ENCODE measurements at places on chromosomes 4 and X.

GRCh38 chrX:115563633-115564162 lies 2.7 kb downstream of the PLS3 start:
- DNase-seq: no peak

DNA sequence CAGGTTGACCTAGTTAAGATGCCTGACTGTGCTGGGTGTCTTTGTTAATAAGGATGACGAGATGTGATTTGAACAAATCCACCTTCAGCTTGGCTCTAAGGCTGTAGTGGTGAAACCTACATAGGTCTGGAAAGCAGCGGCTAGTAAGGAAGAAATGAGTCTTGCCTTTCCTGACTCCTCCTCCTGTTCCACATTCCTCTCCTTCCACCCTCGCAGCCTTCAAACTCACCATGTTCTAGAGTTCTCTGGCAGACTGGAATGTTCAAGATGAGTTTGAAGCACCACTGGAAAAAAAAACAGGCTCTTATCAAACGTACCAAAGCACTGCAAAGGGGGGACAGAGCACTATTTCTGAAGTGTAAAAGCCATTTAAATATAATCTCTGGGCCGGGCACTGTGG lies 395.4 kb downstream of the BMPR1B start:
- DNase-seq: no peak

GRCh38 chr4:162865102-162865501 lies 301.6 kb downstream of the NAF1 start:
- no peak for DNase-seq

DNA sequence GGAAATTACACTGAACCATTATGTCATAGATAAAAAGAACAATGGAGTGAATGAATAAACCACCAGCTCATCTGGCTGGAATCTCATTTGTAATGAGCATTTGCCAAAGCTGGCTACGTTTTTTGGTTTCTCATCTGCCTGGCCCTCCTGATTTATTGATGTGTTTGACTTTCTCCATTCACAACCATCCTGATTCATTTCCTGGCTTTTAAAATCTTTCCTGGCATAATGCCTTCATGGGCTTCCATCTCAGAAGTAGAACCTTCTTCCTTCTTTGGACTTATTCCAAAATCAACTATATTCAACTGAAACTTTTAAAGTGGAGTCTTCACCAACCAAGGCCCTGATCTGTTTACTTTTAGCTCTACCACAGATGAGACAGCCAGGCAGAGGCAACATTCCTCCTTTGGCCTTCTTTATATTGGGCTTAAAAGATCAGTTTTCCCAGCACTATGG lies 36.0 kb upstream of the ARSJ start:
- no peak for DNase-seq

DNA sequence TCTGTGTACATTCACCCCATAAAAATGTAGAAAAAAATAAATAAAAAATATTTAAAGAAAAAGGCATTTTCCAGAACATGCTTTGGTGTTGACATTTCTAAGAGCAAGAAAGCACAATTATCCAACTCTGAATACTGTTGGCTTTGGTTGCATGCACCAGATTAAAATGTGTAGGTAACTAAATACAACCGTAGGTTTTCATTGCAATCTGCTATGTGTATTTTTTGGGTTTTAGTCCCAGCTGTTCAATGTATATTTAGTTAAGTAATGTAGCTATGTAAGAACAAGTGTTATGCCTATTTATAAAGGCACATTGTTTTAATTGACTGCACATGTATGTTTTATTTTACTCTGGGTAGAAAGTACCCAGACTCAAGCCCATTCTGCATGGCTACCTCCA lies 108.1 kb upstream of the PAQR3 start:
- no peak for DNase-seq

GRCh38 chr4:35938936-35939335 lies 305.4 kb downstream of the ARAP2 start:
- no peak for DNase-seq

DNA sequence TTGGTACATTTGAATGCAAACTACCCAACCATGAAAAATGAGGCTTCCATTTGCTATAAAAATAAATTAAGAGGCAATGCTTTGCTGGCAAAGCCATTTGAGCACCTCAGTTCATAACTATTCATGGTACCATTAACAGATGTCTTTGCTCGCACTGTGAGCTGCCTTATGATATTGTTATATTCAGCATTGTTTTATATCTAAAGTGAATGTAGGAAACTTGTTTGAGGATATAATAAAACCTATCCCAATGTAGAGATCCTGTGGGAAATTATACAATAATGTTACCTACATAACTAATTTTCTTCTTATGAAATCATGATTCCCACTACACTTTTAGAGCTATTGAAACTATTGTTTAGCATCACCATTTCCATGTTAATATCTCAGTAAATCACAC lies 125.2 kb upstream of the TRAM1L1 start:
- DNase-seq: no peak

DNA sequence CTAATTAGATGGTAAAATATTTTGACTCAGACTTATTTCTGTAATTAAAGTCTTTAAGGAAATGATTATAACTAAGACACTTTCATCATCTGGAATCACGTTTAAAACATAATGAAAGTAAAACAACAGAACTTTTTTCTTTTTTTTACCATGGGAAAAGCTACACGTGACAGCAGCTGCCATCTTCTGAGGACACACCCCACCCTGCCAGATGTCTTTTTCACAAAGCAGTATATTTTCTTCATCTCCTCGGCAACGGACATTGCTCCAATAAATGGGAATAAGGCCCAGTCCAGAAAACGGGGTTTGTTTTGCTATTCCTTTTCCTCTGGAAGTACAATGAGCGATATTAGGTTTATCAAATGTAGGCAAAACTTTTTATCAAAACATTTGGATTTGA lies 17.5 kb downstream of the PRSS12 start:
- no peak for DNase-seq

GRCh38 chr4:164467493-164467892 lies 286.4 kb upstream of the SMIM31 start:
- no peak for DNase-seq

DNA sequence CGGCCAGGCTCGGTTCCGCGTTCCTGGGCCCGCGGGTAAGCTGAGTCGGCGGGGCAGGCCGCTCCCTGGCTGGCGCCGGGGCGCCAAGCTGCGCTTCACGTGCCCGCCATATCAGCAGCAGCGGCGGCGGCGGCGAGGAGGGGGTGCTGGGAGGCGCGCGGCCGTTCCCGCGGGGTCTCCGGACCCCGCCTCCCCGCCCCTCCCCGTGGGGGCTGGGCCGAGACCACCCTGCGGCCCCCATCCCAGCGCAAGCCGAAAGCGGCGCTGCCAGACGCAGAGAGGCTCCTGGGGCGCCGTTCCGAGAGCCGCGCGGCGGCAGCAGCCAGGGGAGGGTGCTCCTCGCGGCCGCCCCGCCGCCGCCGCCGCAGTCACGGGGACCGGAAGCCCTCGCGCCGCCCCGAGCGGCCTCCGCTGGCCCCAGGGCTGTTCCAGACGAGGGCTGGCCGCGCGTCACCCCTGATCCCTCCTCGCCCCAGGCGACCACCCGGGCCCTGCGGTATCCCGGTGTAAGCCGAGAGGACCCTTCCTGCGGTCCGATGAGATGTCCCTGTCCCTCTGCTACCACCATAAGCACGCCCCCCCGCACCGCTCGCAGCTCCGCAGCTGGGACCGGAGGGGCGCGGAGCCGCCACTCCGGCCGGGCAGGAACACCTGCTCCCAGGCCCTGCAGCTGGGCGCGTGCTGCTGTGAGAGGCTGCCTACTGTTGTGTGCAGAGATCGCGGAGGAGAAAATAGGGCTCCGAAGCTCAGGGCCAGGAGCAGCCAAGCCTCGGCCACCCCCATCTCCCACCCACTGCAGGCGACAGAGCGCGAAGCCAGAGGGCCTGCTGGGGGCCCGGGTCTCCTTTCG lies 7.5 kb upstream of the BCOR start:
- DNase-seq: no peak

GRCh38 chr4:122639181-122639580 lies 18.3 kb upstream of the IL21 start:
- DNase-seq: no peak

DNA sequence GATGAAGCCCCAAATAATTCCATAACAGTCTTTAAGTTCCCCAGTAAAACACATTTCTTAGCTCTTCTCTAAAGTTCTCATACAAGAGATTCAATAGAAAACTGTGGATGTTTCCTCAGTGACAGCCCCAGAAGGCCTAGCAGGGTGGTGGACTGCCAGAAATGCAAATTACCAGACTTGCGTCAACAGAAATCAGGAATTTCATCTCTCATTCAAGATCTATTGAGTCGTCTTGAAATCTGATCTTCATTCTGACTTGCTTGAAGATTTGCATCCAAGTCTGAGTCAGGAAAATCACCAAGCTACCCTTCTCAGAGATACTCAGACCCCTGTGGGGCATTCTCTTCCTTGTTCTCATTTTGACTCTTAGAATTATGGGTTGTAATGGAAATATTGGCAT lies 68.9 kb upstream of the NDP start:
- no peak for DNase-seq

GRCh38 chr4:43089730-43090129 lies 197.2 kb downstream of the GRXCR1 start:
- DNase-seq: no peak

DNA sequence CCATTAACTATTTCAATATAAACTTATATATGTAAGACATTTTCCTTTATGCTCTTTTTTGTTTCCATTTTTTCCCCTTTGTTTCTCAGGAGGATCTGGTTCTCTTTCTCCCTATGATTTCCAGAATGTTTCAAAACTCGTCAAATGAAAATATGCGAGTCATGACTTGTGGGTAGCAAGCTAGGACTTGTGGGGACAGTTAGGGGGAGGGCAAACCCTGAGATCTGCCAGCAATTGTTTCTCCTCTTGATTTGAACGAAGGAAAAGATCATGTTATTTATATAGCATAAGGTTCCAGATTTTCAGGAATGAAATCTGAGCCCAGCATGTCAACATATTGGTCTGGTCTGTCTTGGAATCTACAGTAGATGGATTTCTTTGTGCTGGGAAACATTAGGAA lies 28.9 kb upstream of the GPC4 start:
- DNase-seq: no peak

DNA sequence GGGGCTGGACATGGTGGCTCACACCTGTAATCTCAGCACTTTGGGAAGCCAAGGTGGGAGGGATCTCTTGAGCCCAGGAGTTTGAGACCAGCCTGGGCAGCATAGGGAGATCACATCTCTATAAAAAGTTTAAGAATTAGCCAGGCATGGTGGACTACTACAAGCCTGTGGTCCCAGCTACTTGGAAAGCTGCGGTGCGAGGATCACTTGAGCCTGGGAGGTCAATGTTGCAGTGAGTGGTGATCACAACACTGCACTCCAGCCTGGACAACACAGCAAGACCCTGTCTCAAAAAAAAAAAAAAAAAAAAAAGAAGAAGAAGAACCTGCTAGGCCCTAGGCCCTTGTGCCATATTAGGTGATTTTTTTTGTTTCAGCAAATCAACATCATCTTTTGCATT lies 12.2 kb downstream of the SRD5A3 start:
- DNase-seq: no peak

DNA sequence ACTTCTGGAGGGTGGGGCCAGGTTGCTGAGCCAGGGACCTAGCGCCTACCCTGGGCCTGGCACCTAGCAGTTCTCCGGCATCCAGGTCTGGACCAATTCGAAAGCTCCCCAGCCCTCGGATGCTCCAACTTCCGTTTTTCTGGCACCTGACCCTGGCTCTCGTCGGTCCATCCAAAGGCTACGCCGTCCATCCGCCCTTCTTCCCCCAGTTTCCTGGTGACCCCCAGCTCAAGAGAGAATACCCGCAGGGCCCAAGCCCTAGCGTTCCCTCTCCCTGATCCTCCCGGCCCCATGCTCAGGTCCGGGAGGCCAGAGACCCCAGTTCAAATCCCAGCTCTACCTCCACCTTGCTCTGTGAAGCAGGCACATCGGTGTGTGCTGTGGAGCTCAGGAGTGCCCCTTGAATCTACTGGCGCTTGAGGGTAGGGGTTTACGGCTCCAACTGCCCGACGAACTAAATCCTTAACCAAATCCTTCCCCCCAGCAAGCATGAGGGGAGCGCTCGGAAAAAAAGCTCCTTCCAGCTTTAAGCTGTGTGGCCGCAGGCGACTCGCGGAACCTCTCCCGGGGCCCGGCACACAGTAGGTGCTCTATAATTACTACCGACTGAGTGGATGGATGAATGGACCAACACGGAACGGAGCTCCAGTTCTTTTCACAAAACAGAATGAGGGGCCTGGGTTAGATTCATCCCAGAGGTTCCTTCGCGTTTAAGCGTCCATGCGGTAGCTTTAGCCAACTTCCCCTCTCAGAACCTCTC lies 1.1 kb downstream of the CRMP1 start:
- no peak for DNase-seq

- no peak for DNase-seq
Measured at GRCh38 chr4:52622564-52622963, 36.5 kb downstream of the USP46 start.

DNA sequence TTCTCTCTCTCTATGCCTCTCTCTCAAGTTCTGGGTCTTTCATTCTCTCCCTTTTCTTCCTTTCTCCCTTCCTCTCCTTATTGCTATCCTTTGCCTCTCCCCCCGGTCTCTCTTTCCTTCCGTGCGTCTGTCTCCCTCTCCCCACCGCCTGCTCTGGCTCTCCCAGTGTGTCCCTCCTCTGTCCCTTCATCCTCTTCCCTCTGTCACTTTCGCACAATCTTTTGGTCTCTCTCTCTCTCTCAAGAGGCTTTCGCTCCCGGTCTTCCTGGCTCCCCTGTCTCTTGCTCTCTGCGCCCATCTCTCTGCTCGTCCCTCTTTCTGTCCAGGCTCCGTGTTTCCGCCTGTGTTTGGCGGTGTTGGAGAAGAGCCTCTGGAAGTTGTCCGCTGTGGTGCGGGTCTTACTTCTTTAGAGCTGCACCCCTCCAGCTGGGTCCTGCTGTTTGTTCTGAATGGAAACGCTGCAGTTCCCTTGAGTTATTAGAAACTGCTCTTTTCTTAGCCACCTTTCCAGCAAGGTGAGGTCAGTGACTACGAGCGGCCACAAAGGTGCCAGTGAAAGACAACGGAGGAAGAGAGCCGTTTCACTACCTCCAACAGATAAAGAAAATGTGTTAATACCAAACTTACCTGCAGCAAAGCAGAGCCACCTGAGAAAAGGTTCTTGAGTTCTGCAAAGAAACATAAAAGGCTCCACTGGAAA lies 1.1 kb downstream of the BMPR1B start:
- no peak for DNase-seq

GRCh38 chr4:16692961-16693506 lies 205.4 kb downstream of the LDB2 start:
- DNase-seq: no peak

- no peak for DNase-seq
Measured at GRCh38 chrX:45768666-45769236, 568.1 kb upstream of the DIPK2B start.

GRCh38 chrX:1062351-1062750 lies 150.1 kb downstream of the CRLF2 start:
- no peak for DNase-seq

DNA sequence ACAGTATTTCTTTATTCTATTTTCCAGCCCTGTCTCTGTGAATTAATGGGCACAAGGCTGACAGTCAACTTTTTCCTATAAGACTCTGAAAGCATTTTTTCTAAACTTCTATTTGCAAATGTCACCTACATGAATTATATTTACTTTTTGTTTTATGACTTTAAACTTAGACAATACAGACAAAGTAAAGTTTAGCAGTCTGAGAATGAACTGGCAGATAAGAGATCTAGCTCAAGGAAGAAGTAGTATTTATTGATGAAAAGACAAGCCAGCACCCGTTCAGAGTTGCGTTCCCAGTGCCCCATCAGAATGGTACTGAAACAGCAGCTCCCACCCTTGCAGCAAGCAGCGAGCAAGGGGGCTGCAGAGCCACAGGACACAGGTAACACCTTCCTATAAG lies 148.5 kb downstream of the FAM13A start:
- DNase-seq: no peak

- DNase-seq: no peak
Measured at GRCh38 chrX:1164322-1165288, 47.8 kb downstream of the CRLF2 start.

GRCh38 chr4:84597450-84597849 lies 14.5 kb downstream of the CDS1 start:
- no peak for DNase-seq

All from activated CD4-positive, CD25-positive, alpha-beta regulatory T cell treated with anti-CD3 and anti-CD28 coated beads, Interleukin-2, amount 50 U/mL, for 16 hours (primary cell).